ENCODE measurements at places on chromosomes 3 and 15.

GRCh38 chr3:71066356-71066755 is 517.2 kb downstream of the FOXP1 start:
- no peak for DNase-seq

DNA sequence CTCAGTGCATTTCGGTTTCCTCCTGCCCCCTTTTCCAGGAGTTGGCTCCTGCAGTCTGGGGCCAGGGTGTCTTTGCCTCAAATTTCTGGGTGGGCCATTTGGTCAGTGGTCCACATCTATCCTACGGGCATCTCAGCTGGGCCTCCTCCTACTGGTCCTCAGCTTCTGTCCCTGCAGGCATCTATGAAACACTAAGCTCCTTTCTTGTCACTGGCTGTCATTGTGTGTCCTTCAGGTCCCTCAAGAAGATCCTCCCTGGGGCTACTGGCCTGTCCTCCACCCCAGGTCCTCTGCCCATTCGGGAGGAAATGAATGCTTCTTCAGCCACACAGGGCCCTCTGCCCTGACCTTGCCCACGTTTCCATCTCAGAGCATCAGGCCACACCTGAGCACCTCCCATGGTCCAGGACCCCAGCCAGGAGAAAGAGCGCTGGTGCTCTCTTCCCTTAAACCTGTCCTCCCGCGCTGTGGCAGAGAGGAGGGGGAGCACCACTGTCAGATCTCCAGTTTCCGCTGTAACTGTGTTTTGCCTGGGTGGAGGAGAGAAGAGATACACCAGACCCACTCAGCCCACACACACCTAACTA is 1.8 kb downstream of the PRR23E start:
- no peak for DNase-seq

GRCh38 chr3:128327606-128328031 is 139.1 kb downstream of the DNAJB8 start:
- DNase-seq = no peak

DNA sequence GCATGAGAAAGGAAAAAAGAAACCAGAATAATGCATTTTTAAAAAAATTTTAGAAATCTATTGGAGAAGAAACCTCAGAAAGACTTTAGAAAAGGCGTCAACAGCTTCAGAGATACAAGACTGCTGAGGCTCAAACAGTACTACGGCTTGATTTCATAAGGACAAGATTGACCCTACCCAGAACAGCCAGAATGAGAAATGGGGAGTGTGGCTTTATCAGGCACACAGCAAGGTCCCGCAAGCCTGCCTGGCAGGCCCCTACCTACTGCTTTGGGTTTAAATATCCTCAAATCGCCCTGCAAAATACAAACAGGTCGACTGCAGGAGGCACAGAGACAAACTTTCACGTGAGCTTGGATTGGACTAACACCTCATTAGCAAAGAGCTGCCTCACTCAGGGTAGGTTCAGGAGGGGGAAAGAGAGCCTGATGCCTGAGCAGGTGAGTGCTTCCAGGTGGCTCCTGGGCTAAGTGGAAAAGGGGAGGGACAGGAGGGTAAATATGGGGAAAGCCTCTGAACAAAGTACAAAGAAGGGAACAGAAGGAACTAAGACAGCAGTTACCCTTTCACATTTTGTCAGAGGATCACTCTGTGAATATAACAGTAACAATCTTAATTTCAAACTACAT is 87.5 kb downstream of the RORA start:
- peak; percentile 39 for DNase-seq

GRCh38 chr3:13296662-13297061 is 123.5 kb downstream of the NUP210 start:
- DNase-seq = peak; percentile 27

DNA sequence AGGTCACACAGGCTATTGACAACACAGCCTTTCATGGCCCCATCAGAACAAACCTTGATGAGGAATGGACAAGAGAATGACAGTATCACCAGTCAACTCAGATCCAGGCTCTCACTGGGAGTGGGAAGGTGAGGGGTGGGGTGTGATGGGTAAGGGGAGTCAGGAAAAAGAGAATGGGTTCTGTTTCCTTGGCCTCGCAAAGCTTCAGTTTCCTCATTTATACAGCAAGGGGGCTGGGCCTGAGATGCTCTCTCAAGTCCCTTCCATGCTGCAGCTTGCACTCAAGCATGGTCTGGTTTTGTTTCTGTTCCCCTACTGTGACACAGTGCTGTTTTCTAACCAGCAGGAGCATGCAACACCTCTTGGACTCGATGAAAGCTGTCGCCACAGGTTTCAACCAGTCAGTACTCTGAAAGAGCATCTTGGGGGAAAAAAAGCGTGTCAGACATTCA is 65.7 kb upstream of the IL12A start:
- DNase-seq = no peak

- no peak for DNase-seq
These were observed 91.3 kb downstream of the UACA start for GRCh38 chr15:70672081-70672480.

GRCh38 chr3:3109407-3110298 is 521 bp downstream of the IL5RA start:
- no peak for DNase-seq

GRCh38 chr3:40961104-40961857 is 238.0 kb upstream of the CTNNB1 start:
- DNase-seq = no peak

- DNase-seq = no peak
These were observed 134.6 kb upstream of the KBTBD8 start for GRCh38 chr3:66863205-66864111.

- no peak for DNase-seq
These were observed 30.9 kb upstream of the POLR2M start for GRCh38 chr15:57675481-57676181.

DNA sequence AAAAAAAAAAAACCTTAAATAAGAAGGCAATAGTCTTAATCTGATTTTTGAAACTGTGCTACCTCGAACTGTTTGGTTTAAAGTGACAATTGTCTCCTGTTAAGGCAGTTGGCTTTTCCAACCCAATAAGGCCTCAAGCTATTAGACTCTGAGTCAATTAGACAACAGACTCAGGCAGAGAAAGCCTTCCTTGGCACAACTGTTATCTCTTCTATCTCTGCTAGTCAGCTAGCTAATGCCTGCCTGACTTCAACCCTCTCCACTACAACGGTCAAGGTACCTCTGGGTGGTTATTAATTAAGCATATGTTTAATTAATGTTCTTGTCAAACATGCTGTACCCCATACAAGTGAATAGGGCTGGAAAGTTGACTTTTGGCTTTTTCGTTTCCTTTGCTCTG is 110.2 kb upstream of the NLGN1 start:
- no peak for DNase-seq

DNA sequence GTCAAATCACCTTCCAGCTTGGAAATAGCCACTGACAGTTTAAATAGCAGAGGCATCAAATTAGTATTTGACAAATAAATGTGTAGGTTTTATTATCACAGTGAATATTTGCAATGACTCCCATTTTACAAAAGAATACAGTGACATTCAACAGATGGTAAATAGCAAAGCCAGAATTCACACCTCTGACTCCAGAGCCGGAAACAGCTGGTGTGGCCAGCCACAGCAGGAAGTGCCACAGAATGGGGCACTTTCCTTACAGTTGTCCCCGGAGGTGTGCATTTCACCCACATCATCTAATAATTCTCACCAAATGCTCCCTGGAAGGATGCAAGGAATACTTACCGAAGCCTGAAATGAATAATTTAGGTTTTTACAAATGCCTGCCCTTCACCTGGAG is 295.7 kb upstream of the WNT5A start:
- no peak for DNase-seq

- DNase-seq = no peak
These were observed 13.0 kb downstream of the HCN4 start for GRCh38 chr15:73355612-73356265.

DNA sequence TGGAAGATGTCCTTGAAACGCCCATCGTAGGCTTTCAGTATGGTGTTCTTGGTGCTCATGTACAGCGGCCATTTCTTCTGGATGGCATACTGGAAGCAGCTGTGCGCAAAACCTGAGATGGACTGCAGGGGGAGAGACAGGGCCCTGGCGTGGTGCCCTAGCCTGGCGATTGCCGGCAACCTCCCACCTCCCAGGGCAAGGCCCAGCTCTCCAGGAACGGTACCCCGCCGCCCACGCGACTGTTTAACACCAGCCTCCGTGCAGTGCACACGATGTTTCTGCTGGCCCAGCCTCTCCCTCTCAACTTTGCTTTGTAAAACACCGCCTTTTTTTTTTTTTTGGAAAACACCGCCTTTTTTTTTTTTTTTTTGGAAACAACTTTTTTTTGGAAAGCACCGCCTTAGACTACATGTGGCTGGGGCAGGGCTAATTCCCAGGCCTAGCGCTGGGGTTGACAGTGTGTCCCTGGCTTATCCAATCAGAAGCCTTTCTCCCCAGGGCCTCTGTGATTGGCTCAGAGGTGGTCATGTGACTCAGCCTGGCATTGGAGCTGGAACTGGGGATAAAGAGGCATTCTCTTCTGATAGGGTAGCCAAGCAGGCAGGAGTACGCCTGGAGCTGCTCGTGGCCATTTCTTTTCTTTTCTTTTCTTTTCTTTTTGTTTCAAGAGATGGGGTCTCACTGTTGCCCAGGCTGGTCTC is 14.7 kb downstream of the IDH2 start:
- no peak for DNase-seq

- DNase-seq = no peak
These were observed 84.5 kb downstream of the AQP9 start for GRCh38 chr15:58222679-58223078.

DNA sequence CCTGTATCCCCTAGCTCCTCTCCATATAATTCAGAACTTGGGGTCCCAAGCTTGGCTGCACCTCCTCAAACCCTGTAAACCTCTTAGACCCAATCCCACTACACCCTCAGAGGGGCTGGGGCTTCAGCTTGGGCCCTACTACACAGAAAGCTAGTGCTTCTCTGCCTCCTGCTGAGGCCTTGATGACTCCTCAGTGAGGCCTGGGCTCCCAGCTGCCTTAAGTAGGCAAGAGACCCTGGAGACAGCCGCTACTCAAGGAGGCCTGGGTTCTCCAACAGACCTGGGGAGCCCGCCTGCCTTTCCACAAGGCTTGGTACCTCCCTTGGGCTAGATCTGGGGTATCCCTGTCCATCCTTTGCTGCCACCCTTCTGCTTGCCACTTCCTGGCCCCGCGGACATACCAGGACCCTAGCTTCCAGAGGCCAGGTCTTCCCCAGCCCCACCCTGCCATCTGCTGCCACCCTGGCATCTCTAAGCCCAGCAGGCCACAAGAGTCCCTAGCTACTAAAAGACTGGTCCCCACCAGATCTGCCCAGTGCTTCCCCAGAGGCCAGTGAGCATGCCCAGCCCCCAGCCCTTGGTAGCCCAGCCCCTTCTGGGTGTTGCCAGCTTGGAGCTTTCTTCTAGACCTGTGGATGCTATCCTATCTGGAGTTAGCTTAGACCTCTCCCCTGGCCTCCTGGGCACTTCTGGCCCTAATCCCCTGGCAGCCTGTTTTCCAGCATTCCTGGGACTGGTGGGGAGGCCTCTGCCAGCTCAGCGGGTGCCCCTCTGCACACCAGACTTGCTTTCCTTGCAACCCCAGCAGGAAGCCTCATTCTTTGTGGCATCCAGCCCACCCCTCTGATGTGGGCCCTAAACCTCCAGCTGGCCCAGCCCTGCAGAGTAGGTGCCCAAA is 13.7 kb downstream of the C15orf39 start:
- DNase-seq = no peak

GRCh38 chr15:34679291-34679690 is 75.5 kb downstream of the GJD2 start:
- no peak for DNase-seq

GRCh38 chr3:143769616-143770015 is 78.7 kb downstream of the SLC9A9 start:
- DNase-seq = peak; percentile 10

DNA sequence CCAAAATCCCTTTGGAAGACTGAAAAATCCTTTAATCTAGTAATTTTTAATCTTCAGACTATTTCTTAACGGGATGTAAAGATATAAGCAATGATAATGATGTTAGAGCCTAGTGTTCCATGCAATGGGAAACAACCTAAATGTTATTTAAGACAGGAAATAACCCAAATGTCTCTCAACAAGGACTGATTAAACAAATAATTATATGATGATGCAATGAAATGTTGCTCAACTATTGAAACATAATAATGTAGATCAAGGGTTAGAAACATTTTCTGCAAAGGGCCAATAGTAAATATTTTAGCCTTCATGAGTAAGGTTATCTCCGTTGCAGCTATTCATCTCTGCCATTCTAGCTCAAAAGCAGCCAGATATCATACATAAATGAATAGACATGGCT is 275.4 kb downstream of the NEK10 start:
- DNase-seq = no peak

DNA sequence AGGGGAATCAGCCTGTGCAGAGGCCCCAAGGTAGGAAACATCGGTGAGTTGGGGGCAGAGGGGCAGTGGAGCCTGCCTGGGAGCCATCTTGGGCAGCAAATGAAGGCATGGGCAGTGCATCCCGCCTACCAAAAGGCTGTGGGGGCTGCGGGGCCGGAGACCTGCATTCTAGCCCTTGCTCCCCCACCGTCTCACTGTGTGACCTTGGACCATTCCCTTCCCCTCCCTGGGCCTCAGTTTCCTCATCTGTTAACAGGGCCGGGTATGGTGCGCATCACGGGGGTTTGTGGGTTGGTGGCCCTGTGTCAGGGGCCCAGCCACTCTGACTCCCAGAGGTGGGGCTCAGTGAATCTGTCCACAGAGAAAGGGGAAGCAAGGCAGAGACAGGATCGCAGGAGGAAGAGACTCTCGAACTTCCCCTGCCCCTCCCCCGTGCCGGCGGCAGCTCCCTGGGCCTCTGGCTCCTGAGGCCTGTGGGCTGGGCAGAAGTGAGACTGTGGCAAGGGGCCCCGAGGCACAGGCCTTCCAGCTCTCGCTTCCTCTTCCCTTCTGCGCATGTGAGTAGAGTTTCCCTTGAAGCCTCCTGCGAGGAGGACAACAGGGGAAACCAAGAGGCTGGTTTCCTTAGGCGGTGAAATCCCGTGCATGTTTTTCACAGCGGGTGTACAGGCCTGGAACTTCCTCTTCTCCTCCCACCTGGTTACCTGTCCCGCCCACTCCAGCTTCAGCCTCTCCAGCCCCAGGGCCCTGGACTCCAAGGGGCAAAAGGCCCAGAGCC is 42.9 kb downstream of the IDH2 start:
- DNase-seq = no peak

GRCh38 chr3:196141052-196141865 is 59.4 kb upstream of the TFRC start:
- no peak for DNase-seq

GRCh38 chr3:152235709-152236298 is 32.9 kb upstream of the MBNL1 start:
- no peak for DNase-seq

DNA sequence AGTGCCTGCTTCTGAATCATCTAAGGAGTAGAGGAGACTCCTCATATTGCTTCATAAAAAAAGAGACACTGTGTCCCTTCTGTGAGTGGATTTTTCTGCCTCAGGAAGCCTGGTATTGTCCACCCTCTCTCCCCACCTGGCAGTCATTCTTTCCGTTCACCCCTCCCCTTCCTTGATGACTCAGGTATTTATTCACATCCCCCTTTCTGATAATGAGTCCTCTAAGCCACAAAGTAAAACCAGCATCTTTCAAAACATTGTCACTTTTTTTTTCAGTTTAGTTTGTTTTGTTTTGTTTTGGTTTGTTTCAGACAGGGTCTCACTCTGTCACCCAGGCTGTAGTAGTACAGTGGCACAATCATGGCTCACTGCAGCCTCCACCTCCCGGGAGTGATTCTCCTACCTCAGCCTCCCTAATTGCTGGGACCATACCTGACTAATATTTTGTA is 65.2 kb upstream of the UBE2E1 start:
- no peak for DNase-seq

All from NCI-H2171 (cell line).